Activated T-helper 1 cell treated with anti-CD3 and anti-CD28 coated beads, Interleukin-2, amount 50 U/mL, for 16 hours (primary cell): ENCODE measurements at places on chromosomes 7 and 10.

DNA sequence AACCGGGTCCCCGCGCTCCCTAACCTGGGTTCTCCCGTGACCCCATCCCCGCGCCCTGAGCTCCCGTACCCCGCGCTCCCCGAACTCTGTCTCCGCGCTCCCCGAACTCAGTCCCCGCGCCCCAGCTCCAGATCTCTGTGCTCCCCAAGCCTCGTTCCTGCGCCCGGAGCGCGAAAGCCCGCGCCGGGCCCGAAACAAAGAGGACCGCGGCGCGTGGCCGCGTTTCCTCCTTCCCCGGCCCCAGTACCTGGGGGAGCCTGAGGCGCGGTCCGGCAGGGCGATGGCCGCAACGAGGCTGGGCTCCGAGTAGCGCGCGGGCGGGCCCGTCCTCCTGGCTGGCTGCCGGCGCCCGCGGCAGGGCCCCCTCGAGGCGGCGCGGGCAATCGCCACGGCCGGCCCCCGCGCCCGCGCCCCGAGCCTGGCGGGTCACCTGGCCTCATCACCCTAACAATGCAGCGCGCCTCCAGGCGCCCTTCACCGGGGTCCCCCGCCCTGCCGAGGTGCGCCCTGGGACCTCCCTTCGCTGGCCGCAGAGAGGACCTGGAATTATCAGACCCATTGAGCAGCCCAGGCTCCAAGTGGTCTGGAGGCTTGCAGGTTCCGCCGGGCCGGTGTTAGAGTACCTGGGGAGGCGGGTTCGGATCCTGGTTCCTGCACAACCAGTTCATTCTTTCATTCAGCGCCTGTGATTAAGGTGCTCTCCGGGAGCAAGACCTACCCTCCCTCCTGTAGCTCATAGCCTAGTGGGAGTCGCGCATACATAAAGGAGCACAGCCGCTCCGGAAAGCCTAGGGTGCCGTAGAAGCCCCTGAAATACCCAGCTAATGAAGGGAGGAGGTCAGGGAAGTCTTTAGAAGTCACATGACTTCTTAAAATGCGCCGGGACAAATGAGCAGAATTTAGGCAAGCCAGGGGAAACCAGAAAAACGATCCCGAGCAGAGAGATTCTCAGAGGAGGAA lies at the start of gene TNS3:
Gene TNS3, minus strand, starts transcription at position 308 of the 960 bp plus-strand sequence. CDS start 142,475 bp downstream, outside the sequence.
- DNase-seq: no peak

DNA sequence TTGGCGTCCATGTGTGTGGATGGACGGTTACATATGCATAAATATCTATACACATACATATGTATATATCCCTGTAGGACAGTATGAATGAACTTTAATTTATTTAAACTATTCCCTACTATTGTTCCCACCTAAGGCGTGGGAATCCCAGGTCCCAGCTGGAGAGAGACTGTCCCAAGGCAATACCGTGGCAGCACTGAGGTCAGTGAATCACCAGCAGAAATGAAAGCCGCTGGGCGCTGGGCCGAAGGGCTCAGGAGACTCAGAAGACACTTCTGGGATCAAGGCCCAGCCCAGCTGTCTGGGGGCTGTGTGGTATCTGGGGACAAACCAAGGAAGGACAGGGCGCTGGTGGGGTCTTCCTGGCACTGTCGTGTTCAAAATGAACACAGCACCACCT lies 49.6 kb upstream of the MYL10 start:
- DNase-seq: no peak

DNA sequence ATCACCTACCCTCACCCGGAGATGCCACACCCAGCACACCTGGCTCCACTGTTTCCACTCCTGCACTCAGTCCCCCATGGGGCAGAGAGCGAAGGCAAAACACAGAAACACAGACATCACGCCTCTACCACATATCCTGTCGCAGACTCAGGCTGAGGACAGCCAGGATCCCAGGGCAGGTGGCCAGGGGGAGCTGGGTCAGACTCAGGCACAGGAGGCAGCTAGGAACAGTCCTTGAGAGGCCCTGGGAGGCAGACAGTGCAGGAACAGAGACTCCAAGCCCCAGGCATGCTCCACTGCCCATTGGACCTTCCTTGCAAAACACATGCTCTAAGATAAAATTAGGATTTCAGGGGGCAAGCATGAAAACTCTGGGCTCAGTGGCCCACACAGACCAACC lies 154.4 kb upstream of the C7orf33 start:
- no peak for DNase-seq

GRCh38 chr7:34755008-34755407 lies 97.0 kb downstream of the NPSR1 start:
- no peak for DNase-seq

DNA sequence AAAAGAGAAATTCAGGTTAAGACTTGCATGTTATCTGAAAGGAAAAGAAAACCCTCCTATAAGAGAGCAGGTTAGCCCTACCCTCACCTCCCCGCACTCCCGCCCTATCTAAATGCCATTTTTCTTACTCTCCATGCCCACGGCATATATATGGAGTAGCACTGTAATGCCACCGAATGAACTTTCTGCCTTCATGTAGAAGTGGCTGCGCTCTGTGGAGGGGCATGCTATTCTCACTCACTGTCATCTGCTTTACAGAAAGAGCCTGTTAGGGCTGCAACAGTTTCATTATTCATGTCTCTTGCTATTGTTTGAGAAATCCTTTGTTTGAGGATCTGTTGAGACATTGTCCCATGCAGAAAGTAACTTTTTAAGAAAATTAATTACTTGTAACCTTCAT lies 1190.6 kb downstream of the SORCS1 start:
- DNase-seq: no peak

DNA sequence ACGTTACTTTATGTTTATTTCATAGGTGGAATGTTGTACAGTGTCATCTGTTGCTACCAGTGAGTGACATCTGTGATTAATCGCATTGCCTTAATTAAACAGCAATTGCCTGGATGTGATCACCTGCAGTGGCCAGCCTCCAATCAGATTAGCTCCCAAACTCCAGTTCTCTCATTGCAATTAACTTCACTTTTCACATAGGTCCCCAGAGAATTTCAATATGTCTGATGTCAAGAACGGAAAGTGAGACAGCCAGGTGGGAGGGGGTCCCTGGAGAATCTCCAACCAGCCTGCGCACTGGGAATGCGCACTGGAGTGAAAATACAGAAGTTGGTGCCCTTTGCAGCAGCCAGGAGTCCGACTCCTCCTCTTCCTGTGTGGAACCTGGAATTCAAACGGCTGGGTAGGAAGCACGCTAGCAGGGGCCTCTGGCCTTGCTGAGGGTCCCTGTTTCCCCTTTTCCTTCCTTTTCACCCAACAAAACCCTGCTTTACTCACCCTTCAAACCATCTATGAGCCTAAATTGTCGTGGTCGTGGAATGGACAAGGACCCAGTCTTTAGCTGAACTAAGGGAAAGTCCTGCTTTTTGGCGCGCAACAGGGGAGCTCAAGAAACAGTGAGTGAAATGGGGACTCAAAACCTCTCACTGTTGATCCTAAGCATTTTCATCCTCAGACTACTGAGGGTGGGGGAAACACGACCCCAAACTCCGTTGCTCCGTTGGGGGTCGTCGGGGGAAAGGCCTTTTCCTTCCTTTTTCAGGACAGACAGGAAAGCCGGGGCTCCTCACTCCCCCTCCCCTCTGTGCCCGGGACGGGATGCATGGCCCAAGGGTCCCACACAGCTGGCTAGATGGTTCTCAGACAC lies 1355.5 kb upstream of the LRRTM3 start:
- no peak for DNase-seq

GRCh38 chr10:73785721-73786511 lies 510 bp downstream of the ZSWIM8 start:
- no peak for DNase-seq

- DNase-seq: no peak
Observed at GRCh38 chr7:2954433-2954853, 89.2 kb downstream of the CARD11 start.

GRCh38 chr10:116138897-116139296 lies 134.1 kb downstream of the GFRA1 start:
- no peak for DNase-seq

GRCh38 chr7:17994079-17994850 lies 33.4 kb downstream of the PRPS1L1 start:
- DNase-seq: no peak

DNA sequence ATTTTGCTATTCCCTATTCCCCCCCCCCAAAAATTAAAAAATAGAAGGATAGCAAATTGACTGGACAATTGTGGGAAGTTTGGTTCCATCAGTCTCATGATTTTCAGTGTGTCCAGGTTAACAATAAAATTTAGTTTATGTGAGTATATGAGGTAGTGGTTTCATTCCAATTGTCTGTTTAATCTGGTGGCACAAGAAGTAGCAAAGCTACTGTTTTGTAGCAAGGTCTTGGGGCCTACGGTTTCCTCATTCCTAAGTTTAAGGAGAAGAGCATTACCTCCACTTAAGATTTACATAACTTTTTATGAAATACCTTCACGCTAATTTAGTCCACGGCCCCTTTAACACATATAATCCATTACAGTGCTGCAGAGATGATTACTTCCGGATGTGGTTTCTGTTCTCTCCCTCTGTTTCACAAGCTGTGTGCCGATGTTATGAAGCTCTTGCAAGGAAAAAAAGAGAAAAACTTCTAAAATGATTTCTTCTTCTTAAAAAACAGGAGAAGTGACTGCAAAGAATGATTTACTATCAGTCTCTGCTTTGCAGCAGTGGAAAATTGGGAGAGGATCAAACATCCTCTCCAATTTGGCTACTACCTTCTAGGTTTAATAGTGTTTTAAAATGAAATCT lies 32.7 kb upstream of the NPVF start:
- DNase-seq: no peak

DNA sequence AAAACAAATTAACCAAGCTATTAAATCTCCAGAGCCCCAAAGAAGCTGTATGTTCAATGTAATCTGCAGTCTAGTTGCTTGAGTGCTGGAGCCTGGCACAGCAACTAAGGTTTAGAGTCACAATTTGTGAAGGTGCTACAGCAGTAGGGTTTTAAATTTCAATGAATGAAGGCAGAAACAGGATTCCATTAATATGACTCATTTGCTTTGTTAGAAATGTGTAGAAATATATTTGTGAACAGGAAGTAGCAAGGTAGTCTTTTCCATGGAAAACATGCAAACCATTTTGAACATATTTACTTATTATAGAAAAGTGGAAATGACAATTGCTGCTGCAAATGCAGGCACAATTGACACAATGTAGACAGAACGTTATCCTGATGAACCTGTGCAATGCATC lies 149.0 kb upstream of the STEAP4 start:
- DNase-seq: no peak

DNA sequence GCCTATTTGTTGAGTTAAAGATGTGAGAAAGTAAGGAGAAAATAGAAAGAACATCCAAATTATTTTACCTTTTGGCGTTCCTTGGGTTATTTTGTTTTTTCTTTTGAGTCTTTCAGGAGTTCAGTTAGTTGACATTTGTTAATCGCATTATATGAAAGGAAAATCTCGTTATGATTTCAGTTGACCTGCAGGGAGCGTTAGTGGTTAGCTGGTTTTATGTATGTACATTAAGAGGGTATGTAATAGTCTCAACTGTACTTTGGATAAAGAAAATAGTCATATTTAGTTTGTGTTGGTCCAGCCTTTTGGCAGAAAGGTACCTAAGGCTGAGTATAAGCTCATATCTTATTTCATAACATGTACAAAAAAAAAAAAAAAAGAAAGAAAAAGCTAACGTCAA lies 4.0 kb downstream of the BMPER start:
- no peak for DNase-seq

- DNase-seq: no peak
Observed at GRCh38 chr10:132266594-132267161, 41.1 kb downstream of the STK32C start.

- no peak for DNase-seq
Observed at GRCh38 chr7:126791306-126791705, 461.4 kb downstream of the GRM8 start.

DNA sequence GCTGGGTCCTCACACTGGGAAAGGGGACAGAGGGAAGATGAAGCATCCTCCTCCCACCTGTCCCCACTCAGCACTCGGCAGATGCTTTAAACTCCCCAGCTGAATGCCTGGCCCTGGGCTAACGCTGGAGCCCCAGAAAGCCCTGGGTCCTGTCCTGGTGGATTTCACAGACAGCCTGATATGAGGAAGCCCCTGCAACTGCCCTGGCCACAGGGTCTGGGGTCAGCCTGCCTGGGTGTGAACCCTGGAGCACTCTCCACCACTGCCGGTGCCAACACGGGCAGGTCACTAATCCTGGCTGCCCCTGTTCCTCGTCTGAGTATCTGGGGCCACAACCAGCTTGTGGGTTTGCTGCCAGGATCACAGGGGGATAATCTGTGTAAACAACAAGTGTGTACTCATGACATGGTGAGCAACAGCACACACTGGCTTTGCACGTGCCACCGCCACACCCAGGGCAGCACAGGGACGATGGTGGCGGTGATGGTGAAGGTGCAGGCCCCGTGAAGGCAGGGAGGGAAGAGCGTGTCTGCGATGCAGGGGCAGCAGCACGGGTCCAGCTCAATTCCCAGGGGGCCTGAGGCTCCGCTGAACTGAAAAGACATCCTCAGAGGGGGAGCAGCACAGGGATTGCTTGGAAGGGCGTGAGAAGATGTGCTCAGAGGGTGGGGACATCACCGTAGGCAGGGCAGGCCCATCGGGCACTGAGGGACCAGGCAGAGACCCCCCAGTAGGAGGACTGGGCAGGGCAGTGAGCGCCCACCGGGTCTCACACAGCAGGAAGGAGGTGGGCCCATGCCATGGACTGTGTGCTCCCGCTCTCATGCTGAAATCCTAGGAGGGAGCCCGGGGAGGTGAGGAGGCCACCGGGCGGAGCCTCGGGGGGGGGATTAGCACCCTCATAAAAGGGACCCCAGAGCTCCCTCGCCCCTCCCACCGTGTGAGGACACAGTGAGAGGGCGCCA lies 238.7 kb downstream of the MAD1L1 start:
- no peak for DNase-seq

GRCh38 chr10:75189266-75190096 lies 21.1 kb upstream of the VDAC2 start:
- no peak for DNase-seq

- DNase-seq: no peak
Observed at GRCh38 chr10:50536617-50537240, 87.0 kb downstream of the SGMS1 start.

DNA sequence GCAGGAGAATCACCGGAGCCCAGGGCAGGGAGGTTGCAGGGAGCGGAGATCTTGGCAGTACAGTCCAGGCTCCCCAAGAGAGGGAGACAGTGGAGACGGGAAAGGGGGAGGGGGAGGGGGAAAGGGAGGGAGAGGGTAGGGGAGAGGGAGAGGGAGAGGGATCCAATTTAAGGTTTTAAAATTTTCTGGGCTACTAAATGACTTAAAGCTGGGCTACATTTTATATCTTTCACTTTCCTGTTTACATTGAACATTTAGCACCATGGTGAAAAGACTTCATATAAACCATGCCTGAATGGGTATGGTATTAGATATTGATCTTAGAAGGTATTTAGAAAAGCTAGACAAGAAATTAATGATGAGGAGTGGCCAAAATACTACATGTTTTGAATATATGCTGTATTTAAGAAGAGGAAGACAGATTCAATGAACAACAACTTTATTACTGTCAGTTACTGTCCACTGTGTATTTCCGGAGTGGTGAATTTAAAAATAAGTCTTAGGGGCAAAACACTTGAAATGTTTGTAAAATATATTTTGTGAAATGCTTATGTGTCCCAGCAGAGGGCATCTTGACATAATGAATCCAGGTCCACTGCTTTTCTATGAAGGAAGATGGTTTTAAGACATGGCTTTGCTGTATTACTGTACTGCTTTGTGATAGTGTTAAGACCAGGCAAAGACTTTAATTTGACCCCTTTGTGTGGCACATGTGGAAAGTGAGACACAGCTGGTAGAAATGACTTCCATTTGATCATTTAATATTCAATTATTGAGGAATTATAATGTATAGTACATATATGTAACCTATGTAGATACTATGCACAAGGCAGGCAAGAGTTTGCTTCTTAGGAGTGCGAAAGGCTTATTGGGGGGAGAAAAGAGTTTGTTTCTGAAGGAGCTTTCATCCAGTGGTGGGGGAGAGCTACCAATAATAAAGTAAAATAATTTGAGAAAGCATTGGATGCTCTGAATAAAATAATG lies 52.8 kb downstream of the NRF1 start:
- no peak for DNase-seq
